Bronchial epithelial cell (primary cell): ENCODE measurements at places on chromosomes 11 and 22.

GRCh38 chr11:69241075-69241740 is 52.7 kb upstream of the MYEOV start:
- no peak for DNase-seq

DNA sequence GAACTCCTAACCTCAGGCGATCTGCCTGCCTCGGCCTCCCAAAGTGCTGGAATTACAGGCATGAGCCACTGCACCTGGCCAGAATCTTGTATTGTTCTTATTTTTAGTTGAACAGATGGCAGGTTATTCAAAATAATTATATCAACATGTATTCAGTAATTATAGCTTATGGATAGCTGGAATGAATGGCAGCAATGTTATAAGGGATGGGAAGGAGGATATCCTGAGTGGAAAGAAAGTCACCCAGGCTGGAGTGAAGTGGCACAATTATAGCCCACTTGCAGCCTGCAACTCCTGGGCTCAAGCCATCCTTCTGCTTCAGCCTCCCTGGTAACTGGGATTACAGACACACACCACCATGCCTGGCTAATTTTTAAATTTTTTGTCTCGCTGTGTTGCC is 88.1 kb downstream of the MED15 start:
- no peak for DNase-seq

DNA sequence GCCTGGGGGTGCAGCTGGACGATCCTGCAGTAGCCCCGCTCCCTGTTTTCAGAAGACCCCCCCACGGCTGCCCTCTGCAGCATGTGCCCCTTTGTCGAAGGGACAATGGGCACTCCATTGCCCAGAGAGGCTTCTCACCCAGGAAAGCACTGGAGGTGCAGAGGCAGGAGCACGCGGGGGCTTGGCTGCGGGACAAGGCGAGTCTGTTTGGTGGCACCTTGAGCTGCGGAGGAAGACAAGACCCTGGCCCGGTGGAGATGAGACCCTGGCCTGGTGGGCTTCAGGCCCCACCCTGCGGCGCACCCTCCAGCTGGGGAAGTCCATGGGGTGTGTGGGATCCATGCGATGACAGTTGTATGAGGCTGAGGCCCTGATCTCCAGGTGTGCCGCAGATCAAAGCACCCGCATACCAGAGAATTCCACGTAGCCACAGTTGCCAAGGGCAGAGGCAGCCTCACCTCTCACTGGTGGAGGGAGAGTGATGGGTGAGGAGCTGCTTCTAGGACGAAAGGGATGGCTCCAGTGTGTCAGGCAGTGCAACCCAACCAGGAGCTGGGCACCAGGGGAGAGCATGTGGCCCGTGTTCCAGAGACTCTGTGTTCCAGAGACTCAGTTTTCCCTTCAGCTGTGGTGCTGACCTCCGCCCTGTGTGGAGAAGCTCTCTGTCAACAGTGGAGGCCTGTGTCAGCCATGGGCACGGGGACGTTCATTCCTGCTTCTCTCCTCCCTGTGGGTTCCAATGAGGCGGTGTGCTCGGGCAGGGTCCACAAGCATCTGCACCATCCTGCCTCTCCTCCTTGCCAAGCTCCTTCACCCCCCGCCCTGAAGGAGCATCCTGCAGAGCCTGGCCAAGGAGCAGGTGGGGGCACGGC is 10.0 kb downstream of the TBX1 start:
- DNase-seq = no peak

GRCh38 chr22:45912910-45913309 is 64.1 kb downstream of the WNT7B start:
- no peak for DNase-seq

- DNase-seq = peak; percentile 90
Measured at GRCh38 chr11:125036933-125037332, 26.2 kb upstream of the SLC37A2 start.

DNA sequence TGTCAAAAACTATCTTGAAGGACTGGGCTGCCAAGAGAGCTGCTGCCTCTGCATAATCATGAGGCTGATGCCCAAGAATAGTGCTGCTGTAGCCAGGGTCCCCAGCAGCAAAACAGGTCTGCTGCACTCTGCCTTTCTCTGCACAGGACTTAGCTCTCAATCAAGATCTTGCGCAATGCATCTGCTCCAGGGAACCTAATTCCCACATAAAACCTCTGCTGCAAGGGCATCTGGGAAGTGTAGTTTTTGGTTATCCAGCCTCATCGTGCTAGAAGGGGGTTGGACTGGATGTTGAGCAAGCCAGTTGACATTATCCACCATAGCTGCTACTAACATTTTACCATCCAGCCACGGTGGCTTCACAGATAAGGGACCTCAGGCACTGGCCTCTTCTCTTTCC is 192.7 kb downstream of the C11orf91 start:
- DNase-seq = peak; percentile 60

- no peak for DNase-seq
Measured at GRCh38 chr11:2113776-2114175, 25.4 kb downstream of the IGF2 start.

GRCh38 chr22:44889255-44889878 is 120.4 kb downstream of the PHF21B start:
- DNase-seq = no peak

- DNase-seq = no peak
Measured at GRCh38 chr11:35847473-35847872, 96.4 kb upstream of the LDLRAD3 start.

DNA sequence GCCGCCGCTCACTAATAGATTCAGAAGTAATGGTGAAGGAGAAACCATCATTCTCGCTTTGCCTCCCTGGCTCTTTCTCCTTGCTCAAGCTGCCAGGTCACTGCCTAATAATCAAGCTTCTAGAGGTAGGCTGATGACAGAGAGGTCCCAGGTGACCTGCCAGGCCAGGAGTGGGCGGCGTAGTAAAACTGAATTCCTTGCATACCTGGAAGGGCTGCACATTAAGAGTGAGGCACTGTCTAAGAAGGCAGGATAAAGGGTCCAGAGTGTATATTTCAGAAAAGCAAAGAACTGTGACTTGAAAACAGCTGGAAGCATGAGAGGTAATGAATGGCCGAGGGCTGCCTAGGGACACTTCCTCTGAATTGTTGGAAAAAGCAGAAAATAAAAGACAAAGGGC is 4.1 kb downstream of the SYT13 start:
- DNase-seq = no peak

GRCh38 chr11:90254065-90254464 is 31.2 kb upstream of the CHORDC1 start:
- DNase-seq = no peak

- no peak for DNase-seq
Measured at GRCh38 chr11:31001427-31001826, 368.1 kb downstream of the DCDC1 start.

DNA sequence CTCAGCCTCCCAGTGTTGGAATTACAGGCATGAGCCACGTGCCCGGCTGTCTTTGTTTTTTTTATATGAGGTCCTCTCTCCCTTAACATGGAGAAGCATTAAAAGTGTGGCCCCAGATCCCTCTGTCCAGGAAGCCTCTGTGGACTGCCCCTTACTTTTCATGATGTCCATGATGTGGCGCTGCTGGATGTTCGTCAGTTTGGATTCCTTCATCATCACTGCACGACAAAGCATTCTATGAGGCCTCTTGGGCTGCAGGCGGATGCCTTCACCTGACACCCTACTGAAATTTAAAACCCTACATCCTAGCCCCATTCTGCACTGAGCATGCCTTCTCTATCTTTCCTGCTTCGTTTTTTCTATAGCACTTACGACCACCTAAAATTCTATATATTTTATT is 2.1 kb downstream of the C22orf23 start:
- DNase-seq = peak; percentile 32

DNA sequence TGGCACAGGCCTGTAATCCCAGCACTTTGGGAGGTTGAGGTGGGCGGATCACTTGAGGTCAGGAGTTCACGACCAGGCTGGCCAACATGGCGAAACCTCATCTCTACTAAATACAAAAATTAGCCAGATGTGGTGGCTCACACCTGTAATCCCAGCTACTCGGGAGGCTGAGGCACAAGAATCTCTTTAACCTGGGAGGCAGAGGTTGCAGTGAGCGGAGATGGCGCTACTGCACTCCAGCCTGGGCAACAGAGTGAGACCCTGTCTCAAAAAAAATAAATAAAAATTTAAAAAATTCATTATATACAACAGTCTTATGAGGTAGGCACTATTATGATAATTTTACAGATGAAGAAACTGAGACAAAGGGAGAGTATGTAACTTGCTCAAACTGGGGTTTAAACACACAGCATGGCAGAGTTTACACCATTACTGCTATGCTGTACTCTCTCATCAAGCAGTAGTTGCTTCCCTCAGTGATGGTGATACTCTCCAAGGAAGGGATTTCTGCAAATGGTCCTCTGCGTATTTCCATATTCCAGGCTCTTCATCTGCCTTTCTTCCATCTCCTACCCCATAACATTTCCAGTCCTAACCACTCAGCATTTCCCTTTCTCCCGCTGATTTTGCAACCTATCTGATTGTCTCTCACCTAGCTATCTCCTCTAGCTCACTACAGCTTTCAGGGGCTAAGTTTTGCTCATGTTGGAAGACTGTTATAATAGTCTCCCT is 95.3 kb downstream of the CCDC83 start:
- no peak for DNase-seq

- no peak for DNase-seq
Measured at GRCh38 chr11:65330544-65330943, 3.1 kb upstream of the DPF2 start.

DNA sequence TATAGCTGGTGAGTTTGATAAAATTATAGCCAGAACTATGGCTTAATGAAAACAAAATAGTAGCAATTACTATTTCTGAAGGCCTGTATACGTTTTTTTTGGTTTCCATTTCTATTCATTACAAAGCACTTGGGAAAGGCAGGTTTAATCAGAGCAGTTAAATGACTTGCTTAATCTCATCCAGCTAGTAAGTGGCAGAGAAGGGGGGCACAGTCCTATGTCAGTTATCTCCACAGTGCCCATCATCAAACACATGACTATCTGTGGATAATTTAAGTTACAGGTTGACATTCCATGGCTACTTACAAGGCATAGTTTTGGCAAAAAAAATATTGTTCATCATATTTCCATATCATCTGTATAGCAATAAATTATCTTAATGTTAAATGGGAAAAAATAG is 93.7 kb downstream of the PGR start:
- no peak for DNase-seq

DNA sequence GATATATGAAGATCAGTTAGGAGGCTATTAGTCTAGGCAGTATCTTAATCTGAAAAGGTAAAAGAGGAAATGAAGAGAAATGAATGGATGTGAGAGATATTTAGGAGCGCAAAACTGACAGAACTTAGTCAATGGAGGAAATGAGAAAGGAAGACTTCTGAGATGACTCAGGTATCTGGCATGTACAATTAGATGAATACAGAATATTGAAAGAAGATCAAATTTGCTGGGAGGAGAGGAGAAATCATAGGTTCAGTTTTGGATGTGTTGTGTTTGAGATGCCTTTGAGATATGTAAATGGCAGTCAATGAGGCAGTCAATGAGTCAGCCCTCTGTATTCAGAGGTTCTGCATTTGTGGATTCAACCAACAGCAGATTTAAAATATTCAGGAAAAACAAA is 42.9 kb upstream of the GAB2 start:
- DNase-seq = peak; percentile 41

- no peak for DNase-seq
Measured at GRCh38 chr22:29478326-29479276, 1.4 kb upstream of the NEFH start.

- no peak for DNase-seq
Measured at GRCh38 chr11:64859542-64860414, 15.3 kb upstream of the CDC42BPG start.

GRCh38 chr22:24323695-24324094 is 53.1 kb downstream of the SPECC1L start:
- DNase-seq = no peak

GRCh38 chr11:17544181-17544622 is at the start of gene USH1C:
TSS of gene USH1C (minus strand) at chr11:17544416. CDS start at chr11:17544307, 109 bp downstream.
- DNase-seq = no peak

DNA sequence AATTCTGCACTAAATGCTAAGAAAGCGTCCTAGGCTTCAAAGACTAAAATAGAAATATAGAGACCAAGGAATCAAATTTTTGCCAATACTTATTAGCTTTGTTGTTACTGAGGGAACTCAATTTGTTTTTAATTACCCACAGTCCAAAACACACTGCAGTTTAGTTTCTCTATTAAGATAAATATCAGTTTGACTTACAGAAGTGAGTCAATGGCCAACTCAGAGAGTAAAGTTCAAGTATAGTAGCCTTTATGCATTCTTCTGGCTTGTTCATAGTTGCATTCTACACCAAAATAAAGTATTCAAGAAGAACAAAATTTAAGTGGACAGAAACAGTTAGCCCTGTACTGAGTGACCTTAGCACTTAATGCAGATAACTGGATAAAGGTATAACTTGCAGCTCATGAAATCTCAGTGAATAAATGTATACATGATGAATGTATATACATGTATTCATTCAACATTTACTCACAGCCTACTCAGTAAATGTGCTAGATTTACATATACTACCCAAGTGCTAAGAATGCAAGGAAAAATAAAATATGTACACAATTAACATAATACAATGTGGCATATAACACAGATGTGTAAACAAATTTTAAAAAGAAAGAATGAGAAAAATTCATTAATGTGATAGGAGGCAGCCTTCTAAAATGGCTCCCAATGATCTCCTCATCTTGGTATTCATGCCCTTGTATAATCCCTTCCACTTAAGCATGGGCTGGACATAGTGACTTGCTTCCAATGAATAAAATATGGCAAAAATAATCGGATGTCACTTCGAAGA is 9.7 kb upstream of the RNF141 start:
- DNase-seq = peak; percentile 71

DNA sequence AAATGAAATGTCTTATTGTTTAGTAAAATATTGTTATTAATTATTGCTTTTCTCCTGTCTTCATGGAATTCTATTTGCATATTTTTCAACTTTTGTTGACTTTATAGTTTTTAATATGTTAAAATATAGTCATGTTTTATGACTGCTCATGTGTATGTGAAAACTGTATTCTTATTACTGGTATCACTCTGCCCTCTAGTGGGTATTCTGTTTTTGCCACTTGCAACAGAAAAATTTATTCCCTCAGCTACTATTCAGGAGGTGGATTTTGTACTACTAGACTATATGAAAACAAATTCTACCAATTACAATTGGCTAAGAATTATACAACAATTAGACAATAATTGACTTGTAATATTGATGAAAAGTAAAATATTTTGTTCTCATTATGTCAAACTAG is 45.0 kb downstream of the OR4C6 start:
- peak; percentile 52 for DNase-seq

- DNase-seq = no peak
Measured at GRCh38 chr11:26698224-26698623, 23.6 kb downstream of the SLC5A12 start.

DNA sequence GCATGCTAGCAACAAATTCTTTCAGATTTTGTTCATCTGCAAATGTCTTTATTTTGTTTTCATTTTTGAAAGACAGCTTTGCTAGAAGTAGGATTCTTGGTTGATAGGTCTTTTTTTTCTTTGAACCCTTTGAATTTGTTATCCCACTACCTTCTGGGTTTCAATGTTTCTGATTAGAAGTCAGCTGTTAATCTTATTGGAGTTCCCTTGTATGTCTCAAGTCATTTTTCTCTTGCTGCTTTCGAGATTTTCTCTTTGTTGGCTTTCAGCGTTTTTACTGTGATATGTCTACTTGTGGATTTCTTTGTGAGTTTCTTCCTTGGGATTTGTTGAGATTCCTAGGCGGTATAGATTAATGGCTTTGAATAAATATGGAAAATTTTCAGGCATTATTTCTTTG is 27.2 kb upstream of the MS4A8 start:
- DNase-seq = no peak

GRCh38 chr22:25722626-25723025 is 19.4 kb upstream of the MYO18B start:
- DNase-seq = no peak
